Inflammatory macrophage treated with lipopolysaccharide for 4 hours (primary cell): ENCODE measurements at places on chromosomes 1 and 21.
A peak's percentile ranks its signal among the peaks of the same experiment; 100 is the strongest.

DNA sequence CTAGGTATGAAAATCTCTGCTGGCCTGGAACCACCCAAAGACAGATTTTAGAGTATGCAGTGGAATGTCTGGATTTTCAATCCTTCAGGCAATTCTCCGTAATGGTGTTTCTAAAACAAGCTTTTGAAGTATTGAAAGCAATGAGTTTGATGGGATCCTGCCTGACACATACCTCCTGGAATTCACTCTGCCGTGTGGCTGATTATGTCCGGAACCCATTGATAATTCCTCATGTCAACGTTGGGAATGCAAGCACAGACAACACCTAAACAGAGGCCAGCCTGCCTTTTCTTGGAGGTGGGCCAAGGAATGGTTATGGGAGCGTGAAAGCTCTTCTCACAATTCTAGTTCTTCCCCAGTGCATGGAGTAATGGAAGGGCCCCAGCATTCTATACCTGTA lies 168.9 kb upstream of the HMCN1 start:
- DNase-seq: no peak

DNA sequence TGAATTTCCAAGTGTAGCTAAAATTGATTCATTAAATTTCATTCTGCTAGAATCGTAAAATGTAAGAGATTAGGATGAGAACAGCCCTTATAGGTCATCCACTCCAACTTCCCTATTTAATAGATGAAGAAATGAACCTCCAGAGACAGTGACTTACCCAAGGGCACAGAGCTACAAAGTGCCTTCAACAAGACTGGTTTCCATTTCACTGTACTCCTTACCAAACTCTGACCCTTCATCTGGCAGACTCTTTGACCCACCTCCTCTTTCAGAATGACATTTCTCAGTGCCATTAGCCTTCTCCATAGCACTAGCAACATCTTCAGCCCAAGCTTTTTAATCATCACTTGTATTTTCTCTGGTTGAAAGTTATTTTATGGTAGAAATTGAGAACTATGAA lies 161.3 kb downstream of the NEK7 start:
- peak; percentile 63 for DNase-seq

GRCh38 chr1:167514288-167514687 lies 4.0 kb downstream of the CD247 start:
- no peak for DNase-seq

GRCh38 chr1:150235294-150235851 lies 539 bp downstream of the ANP32E start:
- DNase-seq: peak; percentile 17

DNA sequence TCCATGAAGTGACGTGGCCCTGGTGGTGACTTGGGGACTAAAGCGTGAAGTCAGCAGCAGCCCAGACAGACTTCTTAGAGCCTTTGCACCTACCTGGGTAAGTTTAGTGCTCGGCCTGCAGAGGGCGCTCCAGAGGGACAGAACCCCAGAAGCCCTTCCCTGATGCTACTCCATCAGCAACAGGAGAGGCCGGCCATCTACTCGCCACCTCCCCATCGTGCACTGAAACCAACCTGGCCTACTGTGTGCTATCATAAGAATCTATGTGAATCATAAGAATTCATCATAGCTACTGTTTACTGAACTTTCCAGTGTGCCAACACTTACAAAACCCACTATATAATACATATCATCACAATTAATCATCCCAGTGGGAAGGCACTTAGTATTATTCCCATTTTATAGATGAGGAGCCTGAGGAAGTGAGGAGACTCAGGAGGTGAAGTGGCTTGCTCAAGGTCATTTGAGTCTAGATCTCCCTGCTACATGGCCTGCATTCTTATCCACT lies 7.9 kb upstream of the EDN2 start:
- DNase-seq: peak; percentile 33

DNA sequence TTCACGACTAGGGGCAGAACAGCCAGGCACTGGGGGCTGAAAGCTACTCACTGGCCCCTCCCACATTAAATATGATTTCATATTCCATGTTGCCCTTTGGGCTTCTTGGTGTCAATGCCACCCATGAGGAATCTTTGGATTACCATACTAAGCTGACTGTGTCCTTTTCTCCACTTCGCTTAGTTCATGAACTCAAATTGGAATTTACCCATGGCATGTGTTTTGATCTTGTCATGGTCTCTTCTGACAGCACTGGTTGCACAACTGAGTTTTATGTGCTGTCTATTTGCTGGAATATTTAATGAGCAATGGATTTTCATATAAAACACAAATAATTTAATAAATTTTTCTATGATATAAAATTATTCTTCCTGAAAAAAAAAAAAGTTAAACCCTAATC lies 59.2 kb downstream of the SERBP1 start:
- DNase-seq: no peak

DNA sequence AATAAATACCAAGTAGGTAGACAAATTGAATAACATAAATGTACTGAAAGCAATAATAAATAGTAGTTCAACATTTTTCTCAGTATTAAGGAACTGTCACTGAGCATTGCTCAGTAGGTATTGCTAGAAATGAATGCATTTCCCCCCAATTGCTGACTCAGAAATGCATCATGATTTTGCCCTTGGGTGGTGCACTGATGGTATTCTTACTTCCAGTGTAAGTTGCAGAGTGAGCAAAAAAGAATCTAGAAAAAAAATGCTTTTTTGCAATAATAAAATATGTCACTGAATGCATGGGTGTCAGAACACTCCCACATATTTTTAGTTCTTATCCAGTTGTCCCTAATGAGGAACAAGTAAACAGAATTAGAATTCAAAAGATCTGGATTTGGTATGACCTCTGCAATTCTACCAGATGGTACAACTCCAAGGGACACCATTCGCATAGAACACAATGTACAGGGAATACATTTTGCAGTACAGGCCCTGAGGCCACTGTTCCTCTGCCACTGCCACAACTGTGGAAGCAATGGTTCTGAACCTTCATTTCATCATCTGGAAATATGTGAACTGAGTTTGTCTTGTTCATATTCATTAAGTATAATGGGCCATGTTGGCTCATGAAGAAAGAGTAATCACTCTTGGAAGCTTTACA lies 78.0 kb downstream of the ATP6V1G3 start:
- peak; percentile 84 for DNase-seq

DNA sequence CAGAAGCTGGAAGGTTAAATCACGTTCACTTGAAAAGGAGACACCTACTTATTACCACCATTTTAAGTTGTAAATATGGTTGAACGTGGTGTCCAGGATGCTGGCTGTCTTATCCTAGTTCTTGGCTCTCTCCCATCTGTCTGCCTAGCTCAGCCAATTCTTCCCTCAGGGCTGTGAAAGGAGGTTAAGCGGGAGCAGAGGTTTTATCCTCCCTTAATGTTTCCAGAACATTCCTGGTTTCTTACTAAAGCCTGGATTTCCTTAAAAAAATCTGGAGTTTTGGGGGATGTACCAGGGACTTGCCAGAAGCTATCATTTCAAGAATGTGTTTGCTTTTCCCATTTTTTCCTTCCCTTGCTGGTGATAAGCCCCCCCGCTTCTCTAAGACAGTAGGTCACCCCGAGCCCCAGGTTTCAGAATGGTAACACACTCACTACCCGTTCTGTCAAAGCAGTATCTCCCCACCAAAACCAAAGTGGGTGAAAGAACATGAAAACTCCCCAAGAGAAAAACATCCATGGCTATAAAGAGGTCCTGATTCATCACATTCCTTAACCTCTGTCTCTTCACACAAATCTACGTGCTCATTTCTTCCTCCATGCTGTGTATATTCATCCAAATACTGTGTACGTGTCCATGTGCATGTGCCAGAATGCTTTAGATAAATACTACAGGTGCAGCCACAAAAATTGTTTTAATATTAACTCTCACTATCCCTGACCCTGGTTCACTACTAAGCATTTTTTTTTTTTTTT lies 114.7 kb downstream of the MAP3K21 start:
- DNase-seq: no peak

- DNase-seq: peak; percentile 46
These were observed 20.8 kb upstream of the GBP2 start for GRCh38 chr1:89146721-89147120.

GRCh38 chr1:186060226-186060625 lies 314.8 kb downstream of the TPR start:
- no peak for DNase-seq
